Stimulated activated CD4-positive, alpha-beta T cell treated with anti-CD3 and anti-CD28 coated beads, Interleukin-1b, Interleukin-23, amount 100 ng/mL, for 1 hour (primary cell): ENCODE measurements at places on chromosomes 4 and X.

DNA sequence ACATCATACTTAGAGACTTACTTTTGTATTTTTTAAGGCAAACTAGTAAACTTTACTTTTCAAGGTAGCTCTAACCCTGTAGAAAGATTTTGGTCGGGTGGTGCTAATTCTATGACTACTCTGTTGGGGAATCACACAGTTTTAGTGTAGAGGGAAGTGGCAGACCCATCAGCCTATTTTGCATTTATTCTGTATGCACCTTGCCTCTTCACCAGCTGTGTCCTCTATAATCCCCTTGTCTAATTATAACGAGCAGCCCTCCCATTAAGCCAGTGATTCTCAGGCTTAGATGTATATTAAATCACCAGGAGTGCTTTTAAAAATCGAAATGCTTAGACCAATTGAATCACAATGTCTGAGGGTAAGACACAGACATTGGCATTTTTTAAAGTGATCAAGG is 78.1 kb downstream of the GALNT7 start:
- DNase-seq = no peak

GRCh38 chr4:6480534-6481088 is 8.2 kb upstream of the PPP2R2C start:
- DNase-seq = no peak

DNA sequence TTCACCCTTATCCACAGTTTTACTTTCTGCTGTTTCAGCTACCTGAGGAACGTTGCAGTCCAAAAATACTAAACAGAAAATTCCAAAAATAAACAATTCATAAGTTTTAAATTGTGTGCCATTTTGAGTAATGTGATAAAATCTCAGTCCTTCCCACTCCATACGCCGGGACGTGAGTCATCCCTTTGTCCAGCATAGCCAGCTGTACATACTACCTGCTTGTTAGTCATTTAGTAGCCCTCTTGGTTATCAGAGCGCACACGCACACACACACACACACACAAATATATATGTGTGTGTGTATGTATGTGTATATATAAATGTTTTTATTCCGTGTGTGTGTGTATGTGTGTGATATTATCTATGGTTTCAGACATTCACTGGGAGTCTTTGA is 4.8 kb upstream of the CCSER1 start:
- no peak for DNase-seq

DNA sequence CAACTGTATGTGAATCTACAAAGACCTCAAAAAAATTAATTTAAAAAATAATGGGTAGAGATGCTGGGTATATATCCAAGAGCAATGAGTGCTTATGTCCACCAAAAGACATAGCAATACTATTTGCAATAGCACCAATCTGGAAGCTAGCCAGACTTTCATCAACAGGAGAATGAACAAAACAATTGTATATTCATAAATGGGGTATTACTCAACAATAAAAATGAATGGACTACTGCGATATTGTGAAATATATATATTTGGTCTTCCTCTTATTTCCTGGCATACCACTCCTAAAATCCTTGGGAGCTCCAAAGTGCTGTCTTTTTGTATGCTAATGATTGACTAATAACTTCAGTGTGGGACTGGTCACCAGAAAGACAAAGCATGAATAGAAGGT is 77.5 kb downstream of the MSN start:
- no peak for DNase-seq

DNA sequence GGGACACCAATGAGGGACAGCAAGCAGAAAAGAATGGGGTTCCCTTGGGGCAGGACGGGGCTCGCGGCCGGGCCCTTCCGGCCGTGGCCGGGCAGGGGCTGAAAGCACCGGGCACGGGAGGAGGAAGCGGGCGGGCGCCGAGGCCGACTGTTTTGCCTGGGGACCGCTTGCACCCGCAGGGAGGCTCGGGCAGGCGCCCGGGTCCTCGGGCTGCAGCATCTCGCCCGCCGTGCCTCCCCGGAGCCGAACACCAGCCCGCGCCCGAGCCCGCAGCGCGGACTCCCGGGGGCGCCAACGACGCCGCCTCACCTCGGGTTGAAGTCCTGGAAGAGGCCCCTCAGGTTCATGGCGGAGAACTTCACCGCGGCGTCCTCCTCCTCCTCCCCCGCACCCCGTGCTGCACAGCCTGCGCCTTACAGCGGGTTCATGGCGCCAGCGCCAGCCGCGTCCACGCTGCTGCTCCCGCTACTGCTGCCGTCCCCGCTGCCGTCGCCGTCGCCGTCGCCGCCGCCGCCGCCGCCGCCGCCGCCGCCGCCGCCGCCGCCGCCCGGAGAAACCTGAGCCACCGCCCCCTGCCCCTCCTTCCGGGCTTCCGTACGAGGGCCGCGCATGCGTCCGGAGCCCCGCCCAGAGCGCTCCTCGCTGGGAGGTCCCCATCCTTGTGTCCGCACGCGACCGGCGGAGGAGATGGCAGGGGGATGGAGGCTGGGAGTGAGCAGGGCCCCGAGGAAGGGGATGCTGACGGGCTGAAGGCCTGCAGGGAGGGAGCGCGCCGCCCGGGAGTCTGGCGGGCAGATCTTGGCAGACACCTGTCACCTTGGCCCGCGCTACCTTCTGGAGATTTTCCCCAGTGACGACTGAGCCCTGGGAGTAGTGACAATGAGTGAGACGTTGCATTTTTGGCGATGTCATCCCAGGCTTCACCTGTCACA is at the start of gene TMEM185A:
TMEM185A (minus strand) TSS at position 559 of the 932 bp plus-strand sequence; CDS start at position 347, 212 bp downstream.
- DNase-seq = peak; percentile 17

GRCh38 chrX:38249965-38250364 is 29.3 kb upstream of the SRPX start:
- DNase-seq = no peak

- no peak for DNase-seq
Observed at GRCh38 chr4:157885811-157886210, 287.0 kb downstream of the GASK1B start.

DNA sequence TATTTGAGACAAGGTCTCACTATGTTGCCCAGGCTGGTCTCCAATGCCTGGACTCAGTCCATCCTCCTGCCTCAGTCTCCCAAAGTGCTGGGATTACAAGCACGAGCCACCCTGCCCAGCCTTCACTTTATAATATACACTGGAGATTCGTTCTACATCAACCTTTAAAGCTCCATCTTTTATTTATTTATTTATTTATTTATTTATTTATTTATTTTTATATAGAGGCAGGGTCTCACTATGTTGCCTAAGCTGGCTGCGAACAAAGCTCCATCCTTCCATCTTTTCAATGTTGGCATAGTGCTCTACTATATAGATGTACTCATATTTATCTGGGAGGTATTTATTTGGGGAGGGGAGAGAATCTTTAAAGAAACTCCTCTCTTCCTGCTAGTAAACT is 1.7 kb upstream of the KDR start:
- DNase-seq = no peak

- no peak for DNase-seq
Observed at GRCh38 chrX:21412883-21413282, 38.7 kb downstream of the CNKSR2 start.

- DNase-seq = no peak
Observed at GRCh38 chr4:52093466-52093865, 42.4 kb downstream of the SPATA18 start.
